ENCODE measurements at places on chromosomes 5 and 9.

DNA sequence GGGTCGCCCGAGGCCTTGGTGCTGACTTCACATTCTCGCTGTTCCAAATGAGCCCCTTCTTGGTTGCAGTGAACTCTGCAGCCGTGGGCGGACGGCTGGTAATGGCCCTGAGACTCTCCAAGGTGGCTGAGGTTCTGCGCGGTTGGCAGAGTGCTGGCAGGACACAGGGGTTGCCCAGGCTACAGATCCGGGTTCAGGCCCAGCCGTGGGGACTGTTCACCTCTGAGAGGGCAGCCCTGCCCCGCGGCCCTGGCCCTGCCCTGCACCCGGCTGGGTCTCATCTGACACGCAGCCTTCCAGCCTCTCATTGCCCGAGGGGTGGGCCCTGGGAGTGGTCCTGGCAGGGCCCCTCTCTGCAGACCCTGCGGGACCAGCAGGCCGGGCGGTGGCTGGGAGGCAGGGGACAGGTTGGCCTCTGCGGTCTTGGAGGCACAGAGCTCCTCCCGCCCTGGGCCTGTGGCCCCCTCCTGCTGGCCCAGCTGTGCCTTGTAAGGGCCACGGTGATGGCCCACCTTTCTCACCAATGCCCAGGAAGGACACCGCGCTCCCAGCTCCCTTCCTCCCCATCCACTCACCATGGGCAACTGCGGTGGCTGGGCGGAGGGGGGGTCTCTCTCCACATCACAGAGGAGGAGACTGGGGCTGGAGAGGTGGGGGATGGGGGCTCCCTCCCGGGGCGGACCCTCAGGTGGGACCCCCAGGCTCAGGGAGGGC lies 51.6 kb downstream of the AHRR start:
- DNase-seq = no peak

DNA sequence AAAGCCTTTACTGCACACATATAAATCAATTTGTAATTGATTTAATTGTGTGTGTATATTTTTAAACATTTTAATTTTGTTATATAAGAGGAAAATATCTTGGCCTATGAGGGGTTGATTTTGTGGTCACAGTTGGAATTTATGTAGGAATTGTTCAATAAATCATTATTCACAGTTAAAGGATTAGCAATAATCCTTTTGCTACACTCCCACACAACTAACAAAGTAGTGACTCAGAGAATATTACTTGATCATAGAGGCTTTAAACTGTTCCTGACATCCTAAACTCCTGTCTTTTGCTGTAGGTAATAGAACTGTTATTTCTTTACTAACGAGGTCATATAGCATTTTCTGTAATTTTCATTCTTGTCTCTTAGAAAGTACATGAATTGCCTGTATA lies 95.5 kb downstream of the ZCCHC7 start:
- DNase-seq = no peak

DNA sequence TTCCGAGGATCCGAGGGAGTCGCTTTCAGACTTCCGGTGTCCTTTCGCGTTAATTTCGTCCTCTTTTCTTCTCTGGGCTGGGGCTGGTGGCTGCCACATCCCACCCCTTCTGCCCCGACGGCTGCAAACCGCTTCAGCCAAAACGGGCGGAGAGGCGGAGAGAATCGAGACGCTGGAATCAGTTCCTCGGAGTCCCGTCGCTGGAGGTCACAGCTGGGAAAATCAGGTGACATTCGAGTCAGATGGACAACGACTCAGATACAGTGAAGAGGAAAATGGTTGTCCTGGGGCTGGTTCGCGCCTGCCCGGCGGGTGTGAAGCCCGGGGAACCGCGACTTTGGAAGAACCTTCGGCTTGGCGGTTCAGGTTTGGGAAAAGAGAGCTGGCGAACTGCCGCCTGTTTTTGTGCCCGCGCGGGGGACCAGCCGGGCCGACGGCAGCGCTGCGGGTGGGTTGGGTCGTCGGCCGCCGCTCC lies 8.9 kb upstream of the NKX2-5 start:
- DNase-seq = no peak

- DNase-seq = no peak
These were observed 3.9 kb upstream of the NEURL1B start for GRCh38 chr5:172637110-172637580.

DNA sequence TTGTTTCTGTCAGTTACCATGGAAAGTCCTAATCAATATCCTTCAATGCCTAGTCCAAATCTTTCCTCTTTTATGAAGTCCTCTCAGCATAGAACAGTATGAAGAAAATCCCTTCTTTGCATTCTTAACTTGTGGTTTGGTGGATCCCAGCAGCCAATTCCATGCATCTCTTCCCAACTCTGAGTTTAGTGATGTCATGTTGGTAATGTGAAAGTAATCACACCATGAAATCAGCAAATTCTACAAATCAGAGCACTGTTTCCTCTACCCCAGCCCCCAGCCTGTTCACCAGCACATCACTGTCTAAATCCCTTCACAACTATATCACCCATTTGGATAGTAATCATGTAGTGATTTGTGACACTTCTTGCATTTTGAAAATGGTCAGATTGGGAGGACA lies 4.7 kb upstream of the C1QTNF2 start:
- peak; percentile 15 for DNase-seq

DNA sequence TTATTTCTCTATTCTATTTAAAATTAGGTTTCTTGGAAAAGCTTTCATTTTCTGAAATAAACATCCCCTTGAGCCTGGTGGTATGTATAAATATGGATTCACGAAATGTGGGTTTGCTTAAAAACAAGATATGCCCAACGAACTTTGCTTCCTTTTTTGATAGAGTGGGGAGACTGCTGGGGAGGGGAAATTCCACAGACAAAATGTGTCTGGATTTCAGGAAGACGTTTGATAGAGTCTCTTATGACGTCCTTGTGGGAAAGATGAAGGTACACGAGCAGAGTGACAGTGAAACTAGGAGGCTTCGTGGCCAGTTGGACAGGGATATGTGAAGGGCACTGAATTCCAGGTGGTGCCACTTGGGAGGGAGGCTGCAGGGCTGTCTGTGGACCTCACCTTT lies 84.5 kb upstream of the RPS23 start:
- no peak for DNase-seq

GRCh38 chr5:1423901-1424603 lies 21.2 kb downstream of the SLC6A3 start:
- DNase-seq = no peak

DNA sequence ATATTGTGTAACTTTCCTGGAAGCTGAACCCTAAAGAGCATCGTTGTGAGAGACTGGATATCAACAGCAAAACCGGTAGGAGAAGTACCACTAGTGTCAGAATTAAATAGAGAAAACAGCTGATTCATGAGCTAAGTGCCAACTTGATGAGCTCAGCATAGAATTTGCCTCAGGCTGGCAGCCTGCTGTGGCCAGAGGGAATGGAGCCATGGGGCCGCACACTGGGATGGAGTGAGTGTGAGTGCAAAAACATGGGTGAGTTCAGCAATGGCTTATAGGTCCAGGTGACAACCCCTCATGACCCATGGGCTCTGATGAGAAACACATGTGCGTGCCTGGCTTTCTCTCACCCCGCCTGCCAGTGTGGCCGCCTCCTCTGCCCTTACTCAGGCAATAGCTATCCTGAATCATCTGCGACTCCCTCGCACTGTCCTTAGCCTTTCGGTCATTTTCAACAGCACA lies 25.4 kb downstream of the ADAMTS16 start:
- DNase-seq = peak; percentile 36

All from astrocyte of the spinal cord (primary cell).